ENCODE measurements at places on chromosomes 2 and 18.

GRCh38 chr2:188785061-188785460 lies 189.1 kb upstream of the COL3A1 start:
- DNase-seq = no peak

DNA sequence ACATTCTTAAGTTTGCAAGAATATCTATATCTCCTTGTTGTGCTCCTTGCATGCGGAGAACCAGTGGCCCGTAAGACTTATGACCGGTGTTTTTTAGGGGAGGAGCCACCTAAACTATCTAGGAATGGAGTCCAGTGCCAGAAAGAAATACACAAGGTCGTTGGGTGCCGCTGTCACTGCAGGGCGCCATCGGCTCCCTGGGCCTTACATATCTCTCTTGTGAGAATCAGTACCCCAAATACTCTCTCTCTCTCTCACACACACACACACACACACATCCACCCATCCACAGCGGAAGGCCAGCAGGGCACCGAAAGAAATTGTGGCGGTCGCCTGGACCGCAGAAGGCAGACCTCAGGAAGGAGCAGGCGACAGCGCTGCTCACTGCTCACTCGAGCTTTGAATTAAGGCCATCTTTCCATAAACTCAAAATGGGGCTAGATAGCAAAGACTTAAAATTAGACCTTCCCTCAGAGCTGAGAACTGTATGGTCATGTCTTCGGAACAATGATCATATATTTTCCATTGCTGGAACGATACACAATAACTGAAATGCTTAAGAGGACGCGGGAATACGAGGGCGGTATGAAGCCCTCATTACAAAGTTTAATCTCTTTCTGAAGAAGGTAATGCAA lies 10.4 kb downstream of the NR4A2 start:
- no peak for DNase-seq

DNA sequence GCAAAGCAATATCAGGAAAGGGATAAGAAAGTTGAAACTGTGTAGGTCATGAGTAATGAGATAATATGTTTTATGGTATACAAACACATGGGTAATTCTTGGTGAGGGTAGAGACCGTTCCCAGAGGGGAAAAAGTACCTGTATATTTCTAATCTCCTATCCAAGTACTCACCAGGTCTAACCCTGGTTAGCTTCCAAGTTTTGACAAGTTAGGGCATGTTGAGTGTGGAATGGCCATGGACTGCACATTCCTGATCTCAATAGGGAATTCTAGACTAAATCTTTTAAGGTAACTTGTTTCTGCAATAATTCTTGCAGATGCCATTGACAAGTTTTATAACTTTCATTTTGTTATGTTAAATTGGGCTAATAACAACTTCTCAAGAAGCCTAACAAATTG lies 216.6 kb downstream of the SPAG16 start:
- DNase-seq = no peak

DNA sequence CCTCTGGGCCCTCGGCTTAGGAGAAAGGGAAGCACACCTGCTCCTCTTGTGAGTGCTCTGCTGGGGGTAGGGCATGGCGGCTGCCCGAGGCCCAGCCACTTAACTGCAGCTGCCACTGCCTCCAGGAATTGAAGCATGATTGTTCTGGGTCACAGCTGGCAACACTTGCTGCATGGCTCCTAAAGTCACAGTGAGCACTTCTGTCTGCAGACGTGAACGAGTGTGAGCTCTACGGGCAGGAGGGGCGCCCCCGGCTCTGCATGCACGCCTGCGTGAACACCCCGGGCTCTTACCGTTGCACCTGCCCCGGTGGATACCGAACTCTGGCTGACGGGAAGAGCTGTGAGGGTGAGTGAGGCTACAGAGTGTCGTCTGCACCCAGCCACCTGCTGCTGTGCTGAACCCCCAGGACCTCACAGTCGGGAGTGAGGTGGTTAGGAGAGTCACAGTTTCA lies 44.4 kb downstream of the FBLN7 start:
- no peak for DNase-seq
